ENCODE measurements at places on chromosomes 13 and 19. TPM values are rescaled to one million over a fixed set of nuclear protein-coding genes. Genes with fewer than 3 reads are reported as not detected.

Gene PSG1
- not detected for total RNA-seq

Gene SLC7A9
- 0.37 TPM for total RNA-seq

DNA sequence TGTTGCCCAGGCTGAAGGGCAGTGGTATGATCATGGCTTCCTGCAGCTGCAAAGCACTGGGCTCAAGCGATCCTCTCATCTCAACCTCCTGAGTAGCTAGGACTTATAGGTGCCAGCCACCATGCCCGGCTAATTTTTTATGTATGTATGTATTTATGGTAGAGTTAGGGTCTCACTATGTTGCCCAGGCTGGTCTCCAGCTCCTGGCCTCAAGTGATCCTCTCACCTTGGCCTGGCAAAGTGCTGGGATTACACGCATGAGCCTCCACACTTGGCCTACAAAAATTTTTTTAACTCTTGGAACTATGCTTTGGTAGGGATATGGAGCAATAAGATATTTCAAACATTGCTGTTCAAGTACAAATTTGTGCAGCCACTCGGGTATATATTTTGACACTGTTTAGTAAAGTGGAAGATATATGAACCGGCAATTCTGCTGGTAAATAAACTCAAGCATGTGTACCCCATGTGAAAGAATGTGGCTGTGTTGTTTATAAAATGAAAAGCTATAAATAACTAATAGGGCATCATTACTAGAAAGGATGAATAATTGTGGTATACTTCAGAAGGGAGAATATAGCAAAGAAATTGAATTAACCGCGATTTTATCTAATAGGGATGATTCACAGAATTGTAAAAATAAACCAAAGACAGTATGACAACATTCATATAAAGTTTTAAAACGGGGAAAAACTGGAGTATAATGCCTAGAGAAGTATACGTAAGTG, 1.1 kb downstream of the ZNF566 start:
- peaks cover 17% of the 10 kb centered on the region for H3K4me1 ChIP-seq
- peaks cover 24% of the 10 kb centered on the region for H3K36me3 ChIP-seq
- H3K4me3 ChIP-seq = peak overlapping the region; percentile 98
- peak overlapping the region; percentile 100 for H3K27ac ChIP-seq

Gene SELENOV
- total RNA-seq = not detected

Gene RFPL4AL1
- total RNA-seq = not detected

GRCh38 chr19:45919678-45920077, 5.1 kb upstream of the NANOS2 start:
- H3K36me3 ChIP-seq = no peaks in the 10 kb centered on the region
- H3K27ac ChIP-seq = no peak overlapping the region
- H3K4me3 ChIP-seq = no peak overlapping the region
- H3K27me3 ChIP-seq = peaks cover 30% of the 10 kb centered on the region

DNA sequence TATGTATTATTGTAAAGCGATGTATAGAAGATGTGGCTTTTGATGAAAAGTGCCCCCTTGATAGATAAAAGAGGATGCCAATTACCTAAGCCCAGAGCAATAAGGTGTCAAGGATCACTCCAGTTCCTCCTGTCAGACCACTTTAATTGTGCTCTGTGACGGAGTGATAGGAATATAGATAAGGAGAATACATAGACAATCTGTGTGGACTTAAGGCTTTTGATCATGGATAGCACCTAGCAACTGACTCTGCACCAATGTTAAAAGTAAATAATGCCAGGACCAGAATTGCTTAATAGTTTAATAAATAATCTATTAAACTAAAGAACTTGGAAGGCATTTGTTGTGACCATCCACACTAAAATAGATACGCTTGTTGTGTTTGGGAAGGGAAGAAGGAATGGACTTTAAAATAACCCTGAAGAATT, 390.7 kb upstream of the ARGLU1 start:
- no peak for DNase-seq
- H3K36me3 ChIP-seq = no peaks in the 10 kb centered on the region
- H3K4me3 ChIP-seq = no peak overlapping the region
- H3K4me1 ChIP-seq = no peaks in the 10 kb centered on the region
- no peak overlapping the region for H3K27ac ChIP-seq

Gene ZNF723
- not detected for total RNA-seq

- H3K4me3 ChIP-seq = peak overlapping the region; percentile 93
- peaks cover 3% of the 10 kb centered on the region for H3K36me3 ChIP-seq
- no peaks in the 10 kb centered on the region for H3K27me3 ChIP-seq
Measured at GRCh38 chr13:97977982-97978381, 24.5 kb downstream of the IPO5 start.

DNA sequence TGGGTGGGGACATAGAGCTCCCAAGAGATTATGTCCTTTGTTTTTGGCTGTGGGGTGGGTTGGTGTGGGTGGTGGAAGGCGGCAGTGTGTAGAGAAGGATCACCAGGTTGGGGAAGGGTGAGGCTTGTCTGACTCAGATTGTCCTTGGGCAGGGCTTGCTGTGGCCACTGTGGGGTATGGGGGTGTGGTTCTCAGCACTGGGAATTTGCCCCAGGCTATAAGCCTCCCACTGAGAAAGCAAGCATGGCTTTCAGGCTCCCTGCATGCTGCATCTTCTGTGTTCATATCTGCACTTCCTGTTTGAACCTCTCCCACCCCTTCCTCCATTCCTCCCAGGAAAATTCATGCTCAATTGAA, 34.9 kb downstream of the DNAJC15 start:
- peak overlapping the region; percentile 59 for H3K4me3 ChIP-seq
- H3K4me1 ChIP-seq = peaks cover 55% of the 10 kb centered on the region
- H3K36me3 ChIP-seq = peaks cover 8% of the 10 kb centered on the region
- H3K27me3 ChIP-seq = no peaks in the 10 kb centered on the region

DNA sequence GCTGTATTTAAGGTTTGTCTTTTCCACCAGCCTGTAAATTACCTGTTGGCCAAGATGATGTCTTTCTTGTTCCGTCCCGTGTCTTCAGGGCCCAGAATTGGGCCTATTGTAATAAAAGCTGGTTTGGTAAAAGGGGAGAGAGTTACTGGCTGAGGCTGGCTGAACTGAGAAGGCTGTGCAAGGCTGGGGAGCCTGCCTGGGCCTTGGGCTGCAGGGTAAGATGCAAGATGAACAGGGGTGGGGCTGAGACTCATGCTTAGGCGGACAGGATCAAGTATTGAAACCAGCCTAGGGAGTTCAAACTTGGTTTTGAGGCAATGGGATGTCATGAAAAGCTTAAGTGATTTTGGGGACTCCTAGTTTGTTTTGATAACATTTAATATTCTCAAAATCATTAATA, 142.3 kb downstream of the PCCA start:
- peaks cover 24% of the 10 kb centered on the region for H3K4me1 ChIP-seq
- H3K27ac ChIP-seq = no peak overlapping the region
- H3K4me3 ChIP-seq = no peak overlapping the region
- DNase-seq = no peak

- H3K27me3 ChIP-seq = no peaks in the 10 kb centered on the region
- peak overlapping the region; percentile 85 for H3K27ac ChIP-seq
- H3K4me1 ChIP-seq = peaks cover 40% of the 10 kb centered on the region
- no peak for DNase-seq
Measured at GRCh38 chr19:12782424-12783290, 7.3 kb upstream of the HOOK2 start.

Gene SIGLEC7
- total RNA-seq = not detected

Gene CYP4F2
- not detected for total RNA-seq

- H3K4me3 ChIP-seq = no peak overlapping the region
- H3K27ac ChIP-seq = no peak overlapping the region
- no peaks in the 10 kb centered on the region for H3K36me3 ChIP-seq
- no peaks in the 10 kb centered on the region for H3K27me3 ChIP-seq
- peaks cover 7% of the 10 kb centered on the region for H3K4me1 ChIP-seq
- no peak for DNase-seq
Measured at GRCh38 chr19:28494461-28494860, 718.5 kb downstream of the UQCRFS1 start.

Gene SPIB
- not detected for total RNA-seq

Gene TBXA2R
- total RNA-seq = 0.30 TPM

- peaks cover 13% of the 10 kb centered on the region for H3K36me3 ChIP-seq
- DNase-seq = no peak
- H3K27me3 ChIP-seq = no peaks in the 10 kb centered on the region
Measured at GRCh38 chr19:47652285-47652684, 43.4 kb downstream of the BICRA start.

GRCh38 chr13:25213715-25214114, 41.6 kb upstream of the AMER2 start:
- no peak for DNase-seq
- no peak overlapping the region for H3K27ac ChIP-seq
- no peaks in the 10 kb centered on the region for H3K36me3 ChIP-seq
- H3K4me3 ChIP-seq = no peak overlapping the region
